ENCODE measurements at places on chromosomes 12 and 14. TPM values are rescaled to one million over a fixed set of nuclear protein-coding genes. Genes with fewer than 3 reads are reported as not detected.

Gene GLI1
- not detected for total RNA-seq

Gene TAS2R42
- total RNA-seq = not detected

Gene PHLDA1
- total RNA-seq = 44.1 TPM

Gene RAB15
- 15.7 TPM for total RNA-seq

Gene MYRFL
- total RNA-seq = 0.40 TPM

Gene CD27
- not detected for total RNA-seq

Gene ITGA7
- total RNA-seq = 0.57 TPM

Gene LRP1-AS
- total RNA-seq = not detected

Gene TRPV4
- 1.7 TPM for total RNA-seq

Gene ERP27
- total RNA-seq = 0.66 TPM

Gene IFI27
- 346 TPM for total RNA-seq

Gene FAM186B
- total RNA-seq = 0.43 TPM

Gene GCN1
- 159 TPM for total RNA-seq

Gene SLC25A21
- 2.4 TPM for total RNA-seq

Gene GALNT9
- 0.40 TPM for total RNA-seq

Gene PPM1H
- total RNA-seq = 2.0 TPM

Gene TMPRSS12
- not detected for total RNA-seq

All from thoracic aorta endothelial cell (primary cell).